CD14-positive monocyte (primary cell): ENCODE measurements at places on chromosomes 1 and 21.

DNA sequence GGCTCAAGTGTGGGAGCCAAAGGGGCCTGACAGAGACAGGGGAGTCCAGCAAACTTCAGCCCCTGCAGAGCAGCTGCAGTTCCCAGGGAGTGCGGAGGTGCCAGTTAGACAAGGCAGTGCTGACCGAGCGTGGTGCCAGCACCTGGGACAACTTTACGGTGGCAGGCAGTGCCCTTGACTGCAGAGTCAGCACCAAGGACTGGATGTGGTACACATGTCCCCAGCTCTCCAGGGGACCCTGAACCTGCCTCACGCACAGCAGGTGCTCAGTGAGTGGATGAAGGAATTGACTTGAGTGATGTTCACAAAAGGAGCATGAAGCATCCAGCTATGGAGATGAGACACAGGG, 296.5 kb downstream of the SIPA1L2 start:
- no peak for DNase-seq

GRCh38 chr21:31383770-31384169, 39.7 kb upstream of the TIAM1 start:
- DNase-seq = no peak

- DNase-seq = no peak
Observed at GRCh38 chr1:67175530-67176087, 9.4 kb downstream of the IL23R start.

DNA sequence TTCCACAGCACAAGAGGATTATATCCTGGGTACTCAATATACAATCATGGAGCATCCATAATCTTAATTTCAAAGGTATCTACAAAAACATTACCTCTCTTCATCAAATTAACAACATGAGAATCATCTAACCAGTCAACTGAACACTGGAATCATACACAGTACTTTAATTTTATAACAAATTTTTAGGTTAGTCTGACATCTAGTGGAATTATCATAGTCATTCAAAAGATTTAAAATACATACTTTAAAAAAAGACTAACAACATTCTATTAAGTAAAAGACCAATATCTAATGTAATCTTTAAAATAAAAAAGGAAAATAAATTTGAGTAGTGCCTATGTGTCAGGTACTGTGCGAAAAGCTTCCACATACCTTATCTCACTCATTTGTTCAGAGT, 16.8 kb upstream of the SH3GLB1 start:
- DNase-seq = no peak

- peak; percentile 15 for DNase-seq
Observed at GRCh38 chr1:205344066-205344928, 12.4 kb downstream of the KLHDC8A start.

DNA sequence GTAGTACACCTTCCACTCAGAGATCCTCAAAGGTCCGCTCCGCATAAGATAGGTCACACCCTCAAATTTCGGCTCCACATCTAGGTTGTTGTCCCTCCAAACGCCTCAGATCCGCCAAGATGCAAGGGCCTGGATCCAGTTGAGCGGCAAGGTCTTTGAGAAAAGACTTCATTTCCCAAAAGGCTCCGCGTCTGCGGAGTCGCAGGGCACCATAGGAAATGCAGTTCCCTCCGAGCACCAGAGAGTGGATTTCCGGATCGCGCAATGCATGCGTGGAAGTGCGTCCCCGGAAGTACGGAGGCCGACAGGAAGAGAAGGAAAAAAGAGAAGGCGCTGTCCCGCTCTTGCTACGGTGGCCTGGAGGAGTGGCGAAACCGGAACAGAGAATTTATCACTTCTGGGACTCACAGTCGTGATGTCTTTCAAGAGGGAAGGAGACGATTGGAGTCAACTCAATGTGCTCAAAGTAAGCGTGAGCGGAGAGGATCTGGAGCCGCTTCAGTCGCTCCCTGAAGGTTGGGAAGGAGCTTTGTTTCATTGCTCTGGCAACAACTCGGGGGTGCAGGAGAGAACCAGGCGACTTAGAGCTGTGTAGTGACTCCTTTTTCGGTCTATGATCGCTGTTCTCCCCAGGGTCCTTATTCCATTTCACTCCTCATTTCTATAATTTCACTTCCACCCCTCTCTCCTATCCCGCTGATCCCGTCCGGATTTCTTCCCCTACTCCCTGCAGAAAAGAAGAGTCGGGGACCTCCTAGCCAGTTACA, at the start of the genes LYSMD1 and SCNM1:
Gene LYSMD1, minus strand, starts transcription at position 165 of the 767 bp plus-strand sequence. CDS start 644 bp downstream, outside the sequence.
Gene SCNM1, plus strand, starts transcription at position 407 of the 767 bp plus-strand sequence. Its CDS starts 9 bp downstream, at position 416.
- DNase-seq = peak; percentile 98

GRCh38 chr1:197041486-197042353, 25.3 kb downstream of the F13B start:
- DNase-seq = no peak

DNA sequence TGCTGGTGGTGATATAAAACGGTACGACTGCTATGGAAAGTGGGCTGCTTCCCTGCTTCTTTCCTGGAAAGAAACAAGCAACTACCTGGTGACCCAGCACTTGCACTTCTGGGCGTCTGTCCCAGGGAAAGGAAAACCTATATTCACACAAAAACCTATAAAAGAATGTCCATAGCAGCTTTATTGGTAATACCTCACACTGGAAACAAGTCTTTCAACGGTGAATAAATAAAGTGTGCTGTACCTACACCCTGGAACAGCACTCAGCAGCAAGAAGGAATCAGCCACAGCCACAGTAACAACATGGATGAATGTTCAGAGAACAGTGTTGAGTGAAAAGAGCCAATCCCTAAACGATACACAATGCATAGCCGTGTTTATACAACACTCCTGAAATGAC, 19.9 kb downstream of the SLC19A1 start:
- DNase-seq = no peak

DNA sequence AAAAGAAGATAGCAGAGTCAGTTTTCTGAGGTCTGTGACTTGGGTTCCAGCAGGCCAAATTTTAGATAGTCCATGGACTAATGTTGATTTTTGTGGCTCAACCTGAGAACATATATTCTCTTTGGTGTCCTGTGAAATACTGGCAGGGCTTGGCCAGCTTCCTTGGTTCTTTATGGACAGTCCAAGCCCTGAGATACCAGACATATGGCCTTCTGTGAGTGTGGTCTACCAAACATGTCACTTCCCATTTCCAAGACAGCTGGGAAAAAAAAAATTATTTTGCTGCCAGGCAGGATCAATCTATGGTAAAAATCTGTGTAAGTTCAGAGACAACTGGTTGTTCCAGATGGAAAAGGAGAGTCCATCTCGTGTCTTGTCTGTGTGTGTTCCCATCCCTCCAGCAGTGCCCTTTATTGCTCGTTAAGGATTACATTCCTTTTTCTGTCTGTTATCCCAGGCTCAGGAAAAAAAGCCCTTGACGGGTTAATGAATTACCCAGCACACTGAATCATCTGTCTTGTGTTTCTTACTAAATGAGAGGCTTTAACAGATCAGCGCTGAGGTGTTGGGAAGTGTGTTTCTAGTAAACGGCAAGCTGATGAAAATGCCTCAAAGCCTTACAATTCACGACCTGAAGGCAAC, 33.4 kb upstream of the XPR1 start:
- no peak for DNase-seq

DNA sequence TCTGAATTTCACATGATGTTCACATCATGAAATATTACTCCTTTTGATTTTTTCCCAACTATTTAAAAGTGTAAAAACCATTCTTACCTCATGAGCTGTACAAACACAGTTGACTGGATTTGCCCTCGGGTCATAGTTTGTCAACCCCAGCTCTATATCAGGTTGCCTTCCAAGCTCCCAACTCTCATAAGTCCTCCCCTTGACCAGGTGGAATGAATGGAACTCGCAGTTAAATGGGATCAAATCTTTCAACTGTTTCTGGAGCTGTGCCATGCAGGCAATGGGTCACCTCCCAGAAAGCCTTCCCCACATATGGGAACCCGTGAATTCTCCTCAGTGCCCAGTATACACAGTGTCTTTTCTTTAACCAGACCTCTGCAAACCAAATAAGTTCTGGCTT, 169.8 kb upstream of the FOXD3 start:
- DNase-seq = no peak

GRCh38 chr1:227356620-227357146, 38.4 kb upstream of the CDC42BPA start:
- no peak for DNase-seq

- DNase-seq = no peak
Observed at GRCh38 chr21:17482928-17483327, 29.9 kb upstream of the CXADR start.

DNA sequence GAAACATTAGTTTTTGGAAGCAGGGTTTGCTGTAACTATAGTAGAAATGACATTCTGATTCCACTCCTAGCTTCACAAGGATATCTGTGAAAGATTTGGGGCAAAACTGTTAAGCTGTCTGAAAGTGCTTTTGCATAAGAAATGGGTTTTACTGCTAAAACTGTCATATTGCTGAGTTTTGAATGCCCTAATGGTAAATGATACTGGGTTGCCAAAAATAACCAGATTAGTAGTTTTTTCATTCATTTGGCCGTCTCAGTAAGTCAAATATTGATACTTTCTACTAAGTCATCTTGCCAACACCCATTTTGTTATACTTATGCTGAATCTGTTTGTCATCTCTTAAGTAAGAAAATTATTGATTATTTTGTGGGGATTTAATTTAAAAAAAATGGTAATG, 399 bp upstream of the PTPRC start:
- DNase-seq = no peak

DNA sequence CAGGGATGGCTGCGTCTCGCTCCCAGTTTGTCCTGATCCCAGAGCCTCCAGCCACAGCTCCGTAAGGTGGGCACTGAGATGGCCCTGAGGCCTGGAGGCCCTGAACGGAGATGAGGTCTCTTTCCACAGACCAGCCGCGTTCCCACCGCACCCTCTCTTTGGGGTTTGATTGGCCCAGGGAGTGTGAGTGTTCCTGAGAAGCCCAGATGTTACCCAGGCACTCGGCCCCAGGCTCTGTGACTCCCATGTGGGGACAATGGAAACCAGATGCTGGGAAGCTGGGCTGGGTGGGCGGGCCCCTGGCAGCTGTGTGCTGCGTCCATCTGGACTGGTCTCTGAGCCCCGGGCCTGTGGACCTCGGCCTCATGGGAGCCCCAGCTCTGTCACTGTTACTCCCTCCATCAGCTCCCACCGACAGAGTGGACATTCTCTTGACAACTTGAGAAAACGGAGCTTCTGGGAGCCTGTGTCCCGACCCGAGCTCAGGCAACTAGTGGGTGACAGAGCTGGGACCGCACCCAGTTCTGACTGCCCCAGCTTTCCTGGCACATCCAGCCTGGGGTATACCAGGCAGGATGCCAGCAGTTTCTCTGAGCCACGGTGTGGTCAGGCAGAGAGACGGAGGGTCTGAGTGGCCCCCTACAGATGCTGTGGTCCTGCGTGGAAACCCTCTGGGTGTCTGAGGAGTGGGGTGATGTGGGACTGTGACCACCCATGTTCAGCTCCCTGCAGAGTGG, 9.8 kb upstream of the COL6A1 start:
- no peak for DNase-seq

DNA sequence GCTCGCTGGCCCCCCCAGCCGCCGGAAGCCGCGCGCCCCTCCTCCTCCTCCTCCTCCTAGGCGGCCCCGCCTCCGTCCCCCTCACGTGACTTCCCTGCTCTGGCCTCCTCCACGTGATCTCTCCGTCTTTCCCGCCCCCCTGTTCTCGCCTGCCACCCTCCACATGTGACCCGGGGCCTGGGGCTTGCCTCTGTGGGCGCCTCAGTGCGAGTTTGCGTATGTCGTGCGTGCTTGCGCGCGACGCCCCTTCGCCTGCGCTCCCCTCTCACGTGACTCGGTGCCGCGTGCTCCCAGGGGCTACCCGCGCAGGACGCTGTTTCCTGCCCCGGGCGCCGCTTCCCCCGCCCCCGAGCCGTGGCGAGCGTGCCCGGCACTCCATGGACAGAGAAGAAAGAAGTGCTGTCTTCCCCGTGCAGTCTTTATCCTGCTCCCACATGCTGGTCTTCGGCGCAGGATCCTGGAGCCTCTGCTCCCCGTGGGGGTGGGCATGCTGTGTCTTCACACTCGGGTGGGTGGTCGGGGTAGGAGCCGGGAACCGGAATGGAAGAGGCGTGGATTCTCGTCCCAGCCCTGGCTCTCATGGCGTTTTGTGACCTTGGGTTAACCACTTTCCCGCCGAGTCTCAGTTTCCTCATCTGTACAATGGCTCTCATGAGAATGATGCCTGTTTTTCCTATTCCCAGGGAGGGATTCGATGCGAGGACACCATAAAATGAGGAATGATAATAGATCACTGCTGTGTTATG, 431 bp upstream of the UBE2Q1 start:
- DNase-seq = peak; percentile 96

GRCh38 chr1:44848456-44849181, 5.6 kb upstream of the PTCH2 start:
- no peak for DNase-seq

DNA sequence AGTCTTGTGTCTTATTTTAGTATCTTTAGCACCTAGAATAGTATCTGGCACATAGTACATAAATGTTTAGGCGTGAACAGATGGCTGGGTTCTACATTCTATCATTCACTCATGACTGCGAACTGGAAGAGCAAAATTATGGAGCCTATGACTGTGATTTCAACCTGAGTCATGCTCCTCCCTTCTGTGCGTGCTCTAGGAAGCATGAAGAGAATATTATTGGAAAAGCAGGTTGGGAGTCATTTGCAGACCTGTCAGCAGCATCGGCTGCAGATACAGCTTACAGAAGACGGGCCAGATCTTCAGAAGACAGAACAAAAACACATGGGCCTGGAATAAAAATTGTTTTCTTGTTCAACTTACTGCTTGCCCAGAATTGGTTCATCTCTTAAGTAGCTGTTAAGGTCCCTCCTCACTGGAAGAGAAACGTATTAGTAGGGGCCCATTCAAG, 344.0 kb upstream of the USP24 start:
- no peak for DNase-seq

GRCh38 chr21:46416551-46416950, 42.1 kb upstream of the DIP2A start:
- no peak for DNase-seq

GRCh38 chr1:21048462-21048861, 128.2 kb downstream of the EIF4G3 start:
- no peak for DNase-seq

GRCh38 chr1:108685529-108685928, 6.6 kb upstream of the PRPF38B start:
- no peak for DNase-seq

- DNase-seq = no peak
Observed at GRCh38 chr1:49036700-49037099, 260.0 kb upstream of the BEND5 start.

DNA sequence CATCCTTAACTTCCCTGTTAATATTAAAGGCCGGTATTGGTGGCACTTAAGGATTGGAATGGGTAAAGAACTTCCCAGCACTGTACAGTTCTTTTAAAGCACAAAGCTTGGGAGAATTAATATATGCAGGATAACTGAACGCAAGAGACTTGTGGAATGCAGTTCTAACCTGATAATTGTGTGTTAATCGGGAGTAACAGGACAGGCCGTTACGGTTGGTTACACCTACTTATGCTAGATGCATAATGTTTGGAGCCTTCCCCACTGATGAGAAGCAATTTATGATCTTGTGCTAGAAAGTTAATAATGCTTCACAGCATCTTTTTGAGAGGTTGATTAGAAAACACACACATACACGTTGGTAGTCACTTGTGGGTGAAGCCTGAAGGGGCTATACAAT, 7.0 kb downstream of the CHTOP start:
- no peak for DNase-seq

- DNase-seq = no peak
Observed at GRCh38 chr1:232594768-232595698, 34.9 kb downstream of the SIPA1L2 start.

- DNase-seq = no peak
Observed at GRCh38 chr21:32426066-32426465, 13.6 kb downstream of the EVA1C start.
